Tibial nerve (tissue), 4 donors: ENCODE measurements at places on chromosomes 16 and 17. TPM values are rescaled to one million over a fixed set of nuclear protein-coding genes. Genes with fewer than 3 reads are reported as not detected.

The ASGR1 gene
- total RNA-seq: 0.59 TPM

- no peak within 1 kb of the TSS for H3K27ac ChIP-seq
- peak within 1 kb of the TSS; percentile 9 for H3K4me3 ChIP-seq
- H3K27me3 ChIP-seq: no peaks in the 10 kb centered on the region
- no peak for DNase-seq
- peaks cover 46% of the 10 kb centered on the region for H3K4me1 ChIP-seq
- H3K36me3 ChIP-seq: no peaks in the 10 kb centered on the region
Observed at GRCh38 chr17:48593126-48593829, at the start of gene HOXB5. Gene HOXB5 (minus strand): TSS chr17:48593779. CDS start chr17:48593682, 97 bp downstream.

GRCh38 chr17:80498242-80498919 is 22.0 kb upstream of the NPTX1 start:
- H3K36me3 ChIP-seq: no peaks in the 10 kb centered on the region
- no peaks in the 10 kb centered on the region for H3K4me1 ChIP-seq
- no peak overlapping the region for H3K4me3 ChIP-seq
- H3K27ac ChIP-seq: no peak overlapping the region
- no peak for DNase-seq

GRCh38 chr16:50631249-50631984 is 49.7 kb downstream of the SNX20 start:
- no peak overlapping the region for H3K27ac ChIP-seq
- H3K4me1 ChIP-seq: peaks cover 6% of the 10 kb centered on the region
- H3K4me3 ChIP-seq: no peak overlapping the region
- no peaks in the 10 kb centered on the region for H3K27me3 ChIP-seq

GRCh38 chr16:35748621-35749252 is 2289.3 kb downstream of the TP53TG3F start:
- no peaks in the 10 kb centered on the region for H3K36me3 ChIP-seq
- no peak overlapping the region for H3K27ac ChIP-seq
- no peaks in the 10 kb centered on the region for H3K4me1 ChIP-seq
- DNase-seq: no peak

The VAT1L gene
- 21.6 TPM for total RNA-seq

The CLEC18B gene
- 10.0 TPM for total RNA-seq

The ADAMTS18 gene
- total RNA-seq: 0.21 TPM

GRCh38 chr17:78131172-78132083 is 857 bp downstream of the TMC8 start:
- H3K27me3 ChIP-seq: no peaks in the 10 kb centered on the region
- H3K27ac ChIP-seq: peak overlapping the region; percentile 33
- DNase-seq: no peak
- H3K4me1 ChIP-seq: peaks cover 50% of the 10 kb centered on the region
- H3K4me3 ChIP-seq: peak overlapping the region; percentile 42

The ITGA2B gene
- 2.9 TPM for total RNA-seq

GRCh38 chr17:3794557-3795389 is 6.2 kb downstream of the ITGAE start:
- H3K36me3 ChIP-seq: no peaks in the 10 kb centered on the region
- no peak for DNase-seq
- H3K4me3 ChIP-seq: no peak overlapping the region
- no peaks in the 10 kb centered on the region for H3K4me1 ChIP-seq
- H3K27me3 ChIP-seq: no peaks in the 10 kb centered on the region
- H3K27ac ChIP-seq: no peak overlapping the region

GRCh38 chr17:37744633-37744927 is 279 bp downstream of the HNF1B start:
- no peak overlapping the region for H3K4me3 ChIP-seq
- H3K27ac ChIP-seq: no peak overlapping the region
- no peak for DNase-seq
- H3K36me3 ChIP-seq: no peaks in the 10 kb centered on the region

DNA sequence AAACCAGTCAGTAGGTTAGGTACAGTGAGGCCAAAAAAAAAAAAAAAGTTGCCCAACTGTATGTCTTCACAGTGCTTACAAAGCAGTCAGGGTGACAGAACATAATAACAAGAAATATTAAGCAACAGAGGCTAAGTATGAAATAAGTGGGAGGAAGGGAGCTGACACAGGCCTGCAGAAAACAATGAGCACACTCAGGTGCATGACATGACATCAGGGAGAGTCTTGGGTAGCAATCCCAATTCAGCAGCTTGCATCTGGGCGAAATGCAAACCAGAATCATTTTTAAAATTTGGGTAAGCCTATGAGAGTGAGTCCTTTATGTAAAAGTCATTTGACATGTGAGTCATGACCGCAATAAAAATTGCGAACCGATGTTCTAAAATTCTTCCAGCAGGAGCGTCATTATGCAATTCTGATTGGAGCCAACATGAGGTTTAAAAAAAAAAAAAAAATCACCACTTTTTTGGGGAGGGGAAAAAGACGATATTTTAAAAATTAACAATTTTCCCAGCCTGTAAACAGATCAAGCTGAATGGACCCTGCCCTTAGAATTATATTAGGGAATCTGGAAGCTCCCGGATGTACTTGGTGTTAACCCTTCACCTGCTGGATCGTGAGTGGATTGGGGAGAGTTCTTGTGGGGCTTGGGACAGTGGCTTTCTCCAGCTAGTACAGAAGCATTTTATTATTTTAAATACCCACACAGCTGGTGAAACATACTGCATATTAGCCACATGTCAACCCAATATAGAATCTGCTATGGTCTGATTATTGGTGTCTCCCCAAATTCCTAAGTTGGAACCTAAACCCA is 127.9 kb downstream of the NPIPB5 start:
- H3K27me3 ChIP-seq: no peaks in the 10 kb centered on the region
- DNase-seq: no peak
- H3K27ac ChIP-seq: no peak overlapping the region
- no peak overlapping the region for H3K4me3 ChIP-seq
- H3K36me3 ChIP-seq: no peaks in the 10 kb centered on the region

DNA sequence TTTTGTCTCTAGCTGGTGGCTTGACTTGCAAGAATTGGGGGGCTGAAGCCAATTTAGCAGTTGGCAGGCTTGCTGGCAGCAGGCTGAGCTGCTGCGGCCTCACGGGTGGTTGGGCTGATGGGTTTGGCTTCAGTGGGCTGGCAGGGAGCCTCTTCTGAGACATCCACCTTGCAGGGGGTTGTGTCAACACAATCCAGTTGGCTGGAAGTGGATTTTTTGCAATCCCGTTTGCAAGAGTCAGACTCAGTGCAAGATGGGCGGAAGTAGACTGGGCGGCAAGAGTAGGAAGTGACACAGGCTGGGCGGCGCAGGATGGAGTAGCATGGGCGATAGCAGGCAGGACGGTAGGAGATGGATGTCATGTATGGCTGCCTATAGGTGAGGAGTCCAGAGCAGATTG is 1.5 kb downstream of the KRTAP16-1 start:
- H3K36me3 ChIP-seq: no peaks in the 10 kb centered on the region
- H3K27ac ChIP-seq: no peak overlapping the region
- no peaks in the 10 kb centered on the region for H3K4me1 ChIP-seq
- H3K4me3 ChIP-seq: no peak overlapping the region

DNA sequence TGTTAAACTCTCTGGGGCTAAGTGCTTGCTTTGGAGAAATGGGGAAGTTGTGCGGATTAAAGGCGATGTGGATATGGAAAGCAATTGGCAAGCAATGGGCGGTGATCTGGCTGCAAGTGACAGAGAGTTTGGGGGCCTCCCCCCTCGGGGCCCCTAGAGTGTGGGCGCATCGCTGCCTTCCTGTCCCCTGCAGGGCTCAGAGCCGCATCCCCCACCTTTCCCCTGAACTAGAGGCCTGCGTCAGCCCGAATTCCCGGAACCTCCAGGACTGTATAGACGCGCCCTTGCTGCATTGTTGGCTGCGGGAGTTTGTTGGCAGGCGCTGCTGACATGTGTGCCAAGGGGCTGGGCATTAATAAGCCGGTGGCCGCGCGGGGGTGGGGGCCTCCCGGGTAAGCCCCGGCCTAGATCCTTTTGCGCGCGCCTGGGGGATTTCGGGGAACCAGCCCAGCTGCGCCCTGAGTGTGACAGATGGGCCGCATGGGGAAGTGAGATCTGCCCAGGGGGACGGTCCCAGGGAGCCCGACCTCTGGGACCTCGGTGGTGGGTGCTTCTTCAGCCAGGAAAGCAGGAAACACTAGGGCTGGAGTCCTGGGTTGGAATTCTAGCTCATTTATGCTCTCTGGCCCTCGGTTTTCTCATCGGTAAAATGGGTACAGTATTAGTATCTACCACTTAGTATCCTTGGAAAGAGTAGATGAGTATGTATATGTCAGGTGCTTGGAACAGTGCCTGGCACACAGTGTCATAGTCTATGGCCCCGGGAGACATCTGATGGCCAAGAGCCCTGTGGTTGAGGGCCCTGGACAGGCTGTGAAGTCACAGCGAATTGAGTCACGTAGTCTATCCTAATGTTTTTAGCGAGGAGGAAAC is 1.0 kb downstream of the EEF2K start:
- peak overlapping the region; percentile 97 for H3K4me3 ChIP-seq
- no peaks in the 10 kb centered on the region for H3K27me3 ChIP-seq
- peak; percentile 75 for DNase-seq
